ENCODE measurements at places on chromosomes 4 and X. TPM values are rescaled to one million over a fixed set of nuclear protein-coding genes. Genes with fewer than 3 reads are reported as not detected.
A peak's percentile ranks its signal among the peaks of the same experiment; 100 is the strongest.

GRCh38 chr4:8352368-8353157 lies 83.0 kb downstream of the HTRA3 start:
- no peak for DNase-seq

GRCh38 chrX:86002076-86002896 lies 45.1 kb downstream of the CHM start:
- DNase-seq: peak; percentile 38

DNA sequence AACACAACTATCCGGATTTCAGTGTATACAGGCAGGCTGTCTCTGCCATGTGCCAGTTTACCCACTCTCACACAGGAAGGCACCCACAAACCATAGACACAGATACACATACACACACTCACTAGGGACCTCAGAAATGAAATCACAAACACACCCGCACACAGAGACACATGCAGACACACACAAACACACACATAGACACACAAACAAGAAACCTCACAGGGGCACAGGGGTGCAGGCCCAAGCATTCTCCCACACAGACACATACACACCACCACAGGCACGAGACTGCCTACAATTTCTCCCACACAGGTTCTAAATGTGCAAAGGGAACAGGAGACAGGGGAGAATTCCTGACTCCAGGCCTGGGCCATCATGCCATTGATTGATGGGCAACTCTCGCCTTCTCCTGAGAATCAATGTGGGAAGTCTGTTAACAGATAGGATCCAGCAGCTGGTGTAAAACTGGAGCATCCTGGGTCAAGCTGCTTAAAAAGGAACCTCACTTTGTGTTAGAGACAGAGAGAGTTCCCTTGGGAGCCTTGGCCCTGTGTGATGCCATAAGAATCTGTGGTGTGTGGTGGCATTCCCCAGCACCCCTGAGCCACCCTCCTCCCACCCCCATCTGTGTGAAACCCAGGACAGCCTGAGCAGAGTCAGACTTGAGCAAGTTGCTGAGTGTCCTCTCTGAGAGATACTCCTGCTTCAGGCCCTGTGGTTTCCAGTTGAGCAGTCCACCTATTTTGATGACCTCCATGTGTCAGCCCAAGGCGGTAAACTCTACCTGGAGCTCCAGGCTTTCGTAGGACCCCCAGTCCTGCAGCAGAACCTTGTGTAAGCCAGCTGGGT lies 33.9 kb downstream of the NBDY start:
- DNase-seq: no peak

- no peak for DNase-seq
Measured at GRCh38 chrX:122850326-122850725, 333.8 kb upstream of the GRIA3 start.

DNA sequence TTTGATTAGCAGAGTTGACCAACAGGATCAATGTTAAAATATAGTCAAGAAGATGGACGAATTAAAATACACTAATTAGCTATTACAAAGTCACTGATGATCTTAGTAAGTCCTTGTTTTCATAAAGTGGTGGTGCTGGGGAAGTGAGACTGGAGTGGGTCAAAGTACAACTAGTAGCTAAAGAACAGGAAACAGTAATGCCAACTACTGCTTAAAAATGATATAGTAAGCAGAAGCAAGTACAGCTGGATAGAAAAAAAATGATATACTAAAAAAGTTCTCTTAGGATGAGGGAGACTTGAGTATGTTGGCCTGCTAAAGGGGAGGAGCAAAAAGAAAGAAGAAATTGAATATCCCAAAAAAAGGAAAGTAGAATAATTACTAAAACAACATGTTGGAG lies 580.8 kb upstream of the FTHL17 start:
- no peak for DNase-seq

DNA sequence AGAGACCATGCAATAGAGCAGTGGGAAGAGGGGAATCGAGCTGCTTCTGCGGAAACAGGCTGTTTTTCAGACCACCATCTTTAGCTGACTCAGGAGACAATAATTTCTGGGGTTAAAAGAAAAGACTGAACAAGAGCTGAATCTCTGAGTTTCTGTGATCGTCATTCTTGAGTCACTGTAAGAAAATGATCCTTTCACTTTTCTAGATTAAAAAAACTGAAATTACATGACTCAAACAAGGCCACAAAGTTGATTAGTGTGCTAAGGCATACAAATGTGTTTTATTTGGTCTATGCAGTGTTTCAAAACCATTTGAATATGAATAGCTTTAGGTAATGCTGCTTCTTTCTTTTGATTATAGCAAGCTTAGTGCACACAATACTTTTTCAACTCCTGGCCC lies 194.4 kb upstream of the RPL34 start:
- DNase-seq: peak; percentile 10

The PABPC1L2A gene
- total RNA-seq: not detected

DNA sequence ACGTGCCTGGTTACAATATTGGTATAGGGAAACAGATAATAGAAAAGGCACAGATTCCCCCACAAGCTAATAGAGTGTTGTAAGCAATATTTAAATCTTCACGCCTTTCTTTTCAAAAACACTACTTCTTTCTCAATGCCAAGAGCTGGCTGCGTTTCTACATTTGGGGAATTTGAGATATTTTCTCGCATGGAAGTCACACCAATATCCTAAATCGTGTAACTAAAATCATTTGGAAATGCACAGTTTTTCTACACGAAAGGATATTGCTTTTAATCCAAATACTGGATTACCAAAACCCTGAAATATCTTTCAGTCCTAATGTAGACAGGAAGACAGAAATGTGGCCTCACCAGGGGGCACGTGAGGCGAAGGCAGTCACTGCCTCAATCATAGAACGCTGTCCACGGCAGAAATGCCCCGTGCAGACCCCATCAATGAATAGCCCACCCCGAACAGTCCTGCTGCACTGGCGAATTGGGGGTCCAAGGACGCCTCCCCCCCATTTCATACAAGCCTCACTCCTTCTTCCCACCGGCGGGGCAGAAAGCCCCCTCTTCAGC lies 106.6 kb downstream of the NSUN7 start:
- no peak for DNase-seq

DNA sequence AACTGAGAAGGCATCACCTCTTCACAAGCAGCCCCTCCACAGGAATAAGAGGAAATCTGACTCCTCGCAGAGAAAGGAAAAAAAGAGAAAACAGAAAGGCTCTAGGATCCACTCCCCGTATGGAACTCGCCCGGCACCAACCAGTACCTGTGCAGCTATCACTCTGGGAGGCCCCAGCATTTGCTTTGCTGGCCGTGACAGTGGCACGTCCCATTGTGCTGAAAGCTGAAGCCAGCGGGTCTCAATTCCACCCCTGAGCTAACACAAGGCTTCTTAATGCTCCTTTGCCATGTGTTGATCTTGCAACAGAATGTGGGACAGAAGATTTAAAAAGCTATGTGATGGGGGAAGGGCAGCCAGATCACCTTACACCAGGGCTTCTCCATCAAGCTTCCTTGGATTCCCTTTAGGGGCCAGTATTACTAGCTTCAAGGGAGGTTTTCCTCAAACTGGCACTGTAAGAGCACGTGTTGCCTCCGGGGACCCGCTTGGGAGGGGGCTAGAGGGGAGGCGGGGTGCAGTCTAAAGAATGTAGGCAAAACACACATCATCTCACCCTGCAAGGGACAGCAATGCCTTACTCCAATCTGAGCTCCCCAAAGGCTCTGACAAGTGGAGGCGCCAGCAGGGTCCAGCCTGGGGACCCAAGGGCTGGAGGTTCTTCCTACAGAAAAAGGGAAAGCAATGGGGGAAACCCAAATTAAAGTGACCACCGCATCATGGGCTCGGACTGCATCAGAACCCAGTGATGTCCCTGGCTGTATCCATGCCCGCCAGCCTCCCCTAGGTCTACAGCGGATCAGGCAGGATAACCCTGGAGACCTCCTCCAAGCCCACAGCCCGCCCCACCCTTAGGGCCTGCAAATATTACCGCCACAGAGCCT lies 1.2 kb downstream of the USP46 start:
- peak; percentile 76 for DNase-seq

DNA sequence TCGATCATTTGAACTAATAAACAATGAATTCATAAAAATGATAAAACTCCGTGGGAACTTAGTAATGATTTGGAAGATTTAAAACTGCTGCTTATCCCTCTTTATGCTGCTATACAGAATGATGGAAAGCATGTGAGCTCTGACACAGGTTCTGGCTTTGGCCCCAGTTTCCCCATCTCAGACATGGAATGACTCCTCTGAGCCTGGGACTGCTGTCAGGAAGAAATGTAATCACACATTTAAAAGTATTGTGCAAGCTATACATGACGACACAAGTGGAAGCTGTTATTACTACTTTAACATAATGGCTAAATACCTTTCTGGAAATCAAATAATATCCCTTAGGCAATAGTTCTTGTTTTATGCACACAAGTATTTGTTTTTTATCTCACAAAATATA lies 161.7 kb downstream of the DCHS2 start:
- DNase-seq: peak; percentile 87

- no peak for DNase-seq
Measured at GRCh38 chr4:123507376-123507775, 110.8 kb downstream of the SPRY1 start.

The XPNPEP2 gene
- not detected for total RNA-seq

DNA sequence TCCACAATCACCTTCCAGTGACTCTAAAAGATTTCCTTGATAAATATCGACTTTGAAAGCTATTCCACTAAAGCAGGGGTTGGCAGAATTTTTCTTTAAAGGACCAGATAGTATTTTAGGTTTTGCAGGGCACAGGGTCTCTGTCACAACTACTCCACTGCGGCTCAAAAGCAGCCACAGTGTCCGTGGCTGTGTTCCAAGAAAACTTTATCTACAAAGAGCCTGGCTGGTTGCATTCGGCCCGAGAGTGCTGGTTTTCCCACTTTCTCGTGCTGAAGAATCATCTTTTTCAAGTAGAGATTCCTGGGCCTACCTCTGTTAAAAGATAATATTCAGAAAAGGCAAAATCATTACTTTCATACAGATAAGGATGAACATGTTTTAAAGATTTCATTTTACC lies 55.6 kb downstream of the TSPAN7 start:
- DNase-seq: no peak

The SSX3 gene
- total RNA-seq: not detected

GRCh38 chr4:152255437-152255836 lies 280.5 kb downstream of the FBXW7 start:
- DNase-seq: no peak
